CD4-positive, CD25-positive, alpha-beta regulatory T cell (primary cell): ENCODE measurements at places on chromosomes 6 and 20. TPM values are rescaled to one million over a fixed set of nuclear protein-coding genes. Genes with fewer than 3 reads are reported as not detected.
A peak's percentile ranks its signal among the peaks of the same experiment; 100 is the strongest.

Gene SIRPD
- total RNA-seq = not detected

- DNase-seq = no peak
Observed at GRCh38 chr6:114061741-114062140, 90.8 kb upstream of the HDAC2 start.

DNA sequence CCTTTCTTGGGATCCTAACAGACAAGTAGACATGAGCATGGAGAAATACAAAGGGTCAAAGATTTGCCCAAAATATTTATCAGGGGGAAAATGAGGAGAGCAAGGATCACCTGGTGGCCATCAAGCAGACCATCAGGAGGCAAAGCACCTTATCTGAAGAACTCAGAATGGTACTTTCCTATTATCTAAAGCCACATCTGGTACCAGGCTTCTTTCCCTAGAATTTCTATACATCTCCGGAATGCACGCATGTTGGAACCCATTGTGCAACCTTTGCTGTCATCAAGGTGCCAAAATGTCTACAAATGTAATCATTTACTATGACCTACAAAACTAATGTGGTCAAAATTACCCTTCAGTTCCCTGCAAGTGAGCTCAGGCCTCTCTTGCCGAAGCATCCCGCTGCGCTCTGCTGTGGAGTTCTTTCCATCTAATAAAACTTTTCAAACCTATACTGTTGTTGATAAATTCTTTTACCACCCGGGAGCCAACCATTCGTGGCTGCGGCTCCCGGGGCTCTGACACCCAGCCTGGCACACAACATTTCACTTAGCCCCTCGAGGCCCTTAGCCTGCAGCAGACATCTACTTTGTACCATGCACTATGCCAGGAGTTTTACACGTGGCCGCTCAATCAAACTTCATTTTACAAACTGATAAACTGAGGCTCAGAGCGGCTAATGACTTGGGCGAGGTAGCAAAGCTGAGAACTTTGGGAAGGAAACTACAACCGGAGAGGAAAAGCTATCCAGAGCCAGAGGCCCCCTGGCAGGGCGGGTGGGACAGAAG is 3.8 kb upstream of the CPXM1 start:
- no peak for DNase-seq

DNA sequence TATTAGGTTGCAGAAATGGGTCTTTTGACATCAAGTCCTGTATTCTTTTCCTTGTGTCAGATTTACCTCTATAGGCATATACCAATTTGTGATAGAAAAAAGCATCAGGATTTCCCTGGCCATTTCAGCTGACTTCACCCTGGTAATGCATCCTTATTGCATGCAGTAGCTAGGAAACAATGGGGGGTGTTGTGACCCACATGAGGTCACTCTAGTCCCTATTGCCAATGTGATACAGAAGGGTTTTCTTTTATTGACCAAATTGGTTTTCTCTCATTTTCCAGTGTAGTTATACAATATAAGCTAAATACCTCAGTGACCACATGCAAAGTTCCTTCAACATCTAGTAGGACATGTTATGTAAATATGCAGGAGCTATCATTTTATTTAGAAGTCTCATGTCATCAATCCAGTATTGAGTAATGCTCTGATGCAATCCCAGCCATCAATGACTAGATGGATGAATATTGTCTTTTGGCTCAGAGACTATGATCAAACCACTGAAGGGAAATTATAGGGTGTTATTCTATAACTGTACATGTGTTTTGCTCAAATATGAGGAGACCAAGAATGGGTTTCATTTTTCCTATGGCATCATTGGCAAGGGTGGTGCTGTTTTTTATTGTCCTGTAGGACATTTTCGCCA is 177.7 kb downstream of the KLHL32 start:
- no peak for DNase-seq

Gene CLPSL1
- total RNA-seq = not detected

DNA sequence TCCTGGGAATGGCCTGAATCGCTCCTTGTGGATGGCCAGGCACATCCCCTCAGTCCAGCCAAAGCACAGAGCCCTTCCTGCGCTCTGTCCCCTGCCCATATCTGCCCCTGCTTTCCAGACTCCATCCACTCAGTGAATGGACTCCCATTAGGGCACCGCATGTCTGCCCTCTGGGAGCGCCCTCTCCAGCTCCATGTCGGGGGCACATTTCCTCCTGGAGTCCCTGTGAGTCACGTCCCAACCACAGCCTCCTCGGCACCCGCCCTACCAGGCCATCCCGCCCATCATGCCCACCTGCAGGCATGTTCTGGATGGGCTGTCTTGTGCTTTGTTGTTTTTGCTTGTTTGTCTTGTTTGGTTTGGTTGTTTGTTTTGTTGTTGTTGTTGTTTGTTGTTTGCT is 96.8 kb downstream of the PSMB1 start:
- no peak for DNase-seq

Gene CGA
- 0.62 TPM for total RNA-seq

GRCh38 chr20:32674362-32674789 is 635 bp upstream of the C20orf203 start:
- DNase-seq = peak; percentile 44

- DNase-seq = no peak
Observed at GRCh38 chr6:71582820-71583219, 294.2 kb downstream of the OGFRL1 start.

Gene NOX3
- not detected for total RNA-seq

Gene ASIP
- not detected for total RNA-seq

Gene WFDC2
- total RNA-seq = not detected

DNA sequence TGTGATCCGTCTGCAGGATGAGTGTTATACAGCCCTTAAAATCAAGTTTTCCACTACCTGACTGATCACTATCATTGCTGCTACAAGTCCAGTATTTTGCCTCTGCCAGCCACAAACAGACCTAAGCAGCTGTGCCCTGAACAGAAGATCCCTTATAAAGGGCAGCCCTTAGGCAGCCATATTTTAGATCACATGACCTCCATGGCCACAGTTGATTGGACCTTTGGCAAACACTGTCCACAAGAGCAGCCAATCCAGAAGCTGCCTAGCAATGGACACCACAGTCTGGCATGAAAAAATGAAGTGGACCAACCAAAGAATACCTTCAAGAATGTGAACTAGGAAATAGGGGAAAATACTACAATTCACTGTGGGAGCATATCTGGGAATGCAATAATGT is 50.8 kb downstream of the MC3R start:
- DNase-seq = no peak

GRCh38 chr20:63297371-63297781 is 4.4 kb downstream of the COL20A1 start:
- DNase-seq = no peak

GRCh38 chr6:89121934-89122333 is 4.1 kb upstream of the SRSF12 start:
- DNase-seq = no peak

DNA sequence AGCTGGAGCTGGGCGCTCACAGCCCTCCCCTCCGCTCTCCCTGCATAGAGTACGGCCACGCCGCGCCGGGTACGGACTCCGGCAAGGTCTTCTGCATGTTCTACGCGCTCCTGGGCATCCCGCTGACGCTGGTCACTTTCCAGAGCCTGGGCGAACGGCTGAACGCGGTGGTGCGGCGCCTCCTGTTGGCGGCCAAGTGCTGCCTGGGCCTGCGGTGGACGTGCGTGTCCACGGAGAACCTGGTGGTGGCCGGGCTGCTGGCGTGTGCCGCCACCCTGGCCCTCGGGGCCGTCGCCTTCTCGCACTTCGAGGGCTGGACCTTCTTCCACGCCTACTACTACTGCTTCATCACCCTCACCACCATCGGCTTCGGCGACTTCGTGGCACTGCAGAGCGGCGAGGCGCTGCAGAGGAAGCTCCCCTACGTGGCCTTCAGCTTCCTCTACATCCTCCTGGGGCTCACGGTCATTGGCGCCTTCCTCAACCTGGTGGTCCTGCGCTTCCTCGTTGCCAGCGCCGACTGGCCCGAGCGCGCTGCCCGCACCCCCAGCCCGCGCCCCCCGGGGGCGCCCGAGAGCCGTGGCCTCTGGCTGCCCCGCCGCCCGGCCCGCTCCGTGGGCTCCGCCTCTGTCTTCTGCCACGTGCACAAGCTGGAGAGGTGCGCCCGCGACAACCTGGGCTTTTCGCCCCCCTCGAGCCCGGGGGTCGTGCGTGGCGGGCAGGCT is 4.6 kb downstream of the KCNK15 start:
- no peak for DNase-seq

DNA sequence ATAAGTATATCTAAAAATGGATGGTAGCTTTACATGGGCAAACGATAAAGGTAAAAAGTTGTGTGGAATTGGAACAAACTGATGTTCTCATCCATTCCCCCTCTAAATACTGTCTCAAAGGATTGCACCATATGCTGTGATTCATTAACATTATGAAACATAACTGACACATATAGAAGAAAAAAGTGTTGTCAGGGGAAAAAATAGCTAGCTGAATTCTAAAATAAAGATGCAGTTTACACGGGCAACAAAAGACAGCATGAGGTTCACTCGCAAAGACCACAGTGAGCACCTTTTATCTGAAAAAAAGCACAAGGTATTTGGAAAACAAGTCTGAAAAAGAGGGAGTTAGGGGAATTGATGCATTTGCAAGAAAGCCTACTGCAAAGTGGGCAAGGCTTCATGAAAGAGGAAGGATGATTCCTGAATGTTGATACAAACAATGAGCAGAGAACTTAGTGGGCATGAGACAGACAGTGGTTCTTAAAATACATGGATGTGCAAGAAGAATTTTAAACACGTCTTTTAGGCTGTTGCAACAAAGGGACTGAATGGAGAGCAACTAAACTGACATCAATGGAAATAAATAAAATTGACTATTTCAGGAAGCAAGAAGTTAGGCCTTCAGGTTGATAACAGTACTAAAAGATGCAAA is 280.9 kb downstream of the KIF16B start:
- DNase-seq = no peak

Gene CCR6
- total RNA-seq = 40.8 TPM

Gene SOX18
- total RNA-seq = not detected

DNA sequence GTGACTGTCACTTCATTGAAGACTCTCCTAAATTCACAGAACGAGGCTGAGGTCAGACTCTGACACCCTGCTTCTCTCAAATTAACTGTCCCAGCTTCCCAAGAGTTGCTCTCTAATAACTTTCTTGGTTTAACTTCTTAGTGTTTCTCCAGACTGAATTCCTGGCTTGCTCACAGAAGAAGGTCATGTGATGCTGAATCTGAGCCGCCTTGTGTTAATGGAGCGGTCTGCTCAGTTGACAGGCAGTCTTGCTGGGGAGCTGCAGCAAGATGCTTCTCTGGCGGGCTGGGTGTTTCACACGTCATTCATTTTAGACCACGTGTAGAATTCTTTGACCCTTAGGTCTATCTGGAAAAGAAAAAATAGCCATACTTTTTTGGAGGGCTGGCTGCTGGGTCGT is 107.3 kb downstream of the FOXO3 start:
- DNase-seq = no peak

Gene GHRH
- total RNA-seq = not detected

DNA sequence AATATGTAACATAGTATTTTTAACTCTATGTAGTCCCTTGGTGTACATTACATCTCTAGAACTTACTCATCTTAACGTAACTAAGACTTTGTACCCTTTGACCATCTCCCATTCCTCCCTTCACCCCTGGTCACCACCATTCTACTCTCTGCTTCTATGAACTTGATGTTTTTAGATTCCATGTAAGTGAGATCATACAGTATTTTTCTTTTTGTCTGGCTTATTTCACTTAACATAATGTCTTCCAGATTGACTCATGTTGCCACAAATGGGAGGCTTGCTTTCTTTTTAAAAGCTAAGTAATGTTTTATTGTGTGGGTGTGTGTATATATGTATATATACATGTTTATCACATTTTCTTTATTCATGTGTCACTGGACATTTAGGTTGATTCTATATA is 55.8 kb downstream of the TMEM200A start:
- DNase-seq = no peak

Gene OR2B6
- not detected for total RNA-seq

DNA sequence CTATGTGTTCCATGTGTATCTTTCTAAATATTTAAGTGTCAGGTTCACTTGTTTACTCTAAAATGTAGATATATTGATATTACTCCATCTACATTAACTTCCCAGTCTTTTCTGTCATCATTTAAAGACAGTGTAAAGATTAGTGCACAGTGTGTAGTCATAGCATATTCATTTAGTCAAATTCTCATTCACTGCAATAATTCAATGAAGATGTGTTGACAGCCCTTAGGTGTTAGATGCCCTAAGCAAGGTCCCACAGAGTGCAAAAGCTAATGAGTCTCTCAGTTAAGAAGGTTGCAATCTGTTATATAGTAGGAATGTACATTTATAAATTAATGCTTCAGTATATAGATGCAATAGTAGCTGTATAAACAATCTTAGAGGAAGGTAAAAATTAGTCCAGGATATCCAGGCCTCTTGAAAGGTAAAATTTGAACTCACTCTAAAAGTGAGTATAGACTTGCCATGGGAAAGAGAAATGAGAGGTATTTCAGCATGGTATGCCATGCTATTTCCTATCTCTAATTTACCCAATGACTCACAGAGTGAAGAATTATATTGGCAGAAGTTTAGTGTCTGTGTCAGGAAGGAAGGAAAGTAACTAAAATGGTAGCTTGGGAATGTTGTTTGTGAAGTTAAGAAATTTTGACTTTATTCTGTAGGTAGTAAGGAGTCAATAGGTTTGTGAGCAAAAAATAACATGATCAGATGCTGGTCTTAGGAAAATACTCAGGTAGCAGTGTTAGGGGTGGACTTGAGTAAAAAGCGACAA is 969.9 kb upstream of the CITED2 start:
- DNase-seq = no peak

DNA sequence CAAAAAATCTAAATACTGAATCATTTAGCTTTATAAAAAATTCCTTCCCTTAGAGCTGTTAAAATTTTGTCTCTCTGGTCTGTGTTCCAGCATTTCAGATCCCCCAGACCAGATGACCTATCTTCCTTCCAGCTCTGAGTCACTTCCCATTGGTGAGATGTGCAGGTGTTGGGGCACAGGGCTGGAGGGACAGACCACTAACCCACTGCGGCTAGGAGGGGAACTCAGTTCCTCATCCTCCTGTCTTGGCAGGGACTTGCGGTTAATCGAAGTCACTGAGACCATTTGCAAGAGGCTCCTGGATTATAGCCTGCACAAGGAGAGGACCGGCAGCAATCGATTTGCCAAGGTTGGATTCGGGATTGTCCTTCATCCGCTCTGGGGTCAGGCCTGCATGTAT is 6.0 kb downstream of the CNPY3 start:
- no peak for DNase-seq

Gene MROH8
- 0.81 TPM for total RNA-seq

DNA sequence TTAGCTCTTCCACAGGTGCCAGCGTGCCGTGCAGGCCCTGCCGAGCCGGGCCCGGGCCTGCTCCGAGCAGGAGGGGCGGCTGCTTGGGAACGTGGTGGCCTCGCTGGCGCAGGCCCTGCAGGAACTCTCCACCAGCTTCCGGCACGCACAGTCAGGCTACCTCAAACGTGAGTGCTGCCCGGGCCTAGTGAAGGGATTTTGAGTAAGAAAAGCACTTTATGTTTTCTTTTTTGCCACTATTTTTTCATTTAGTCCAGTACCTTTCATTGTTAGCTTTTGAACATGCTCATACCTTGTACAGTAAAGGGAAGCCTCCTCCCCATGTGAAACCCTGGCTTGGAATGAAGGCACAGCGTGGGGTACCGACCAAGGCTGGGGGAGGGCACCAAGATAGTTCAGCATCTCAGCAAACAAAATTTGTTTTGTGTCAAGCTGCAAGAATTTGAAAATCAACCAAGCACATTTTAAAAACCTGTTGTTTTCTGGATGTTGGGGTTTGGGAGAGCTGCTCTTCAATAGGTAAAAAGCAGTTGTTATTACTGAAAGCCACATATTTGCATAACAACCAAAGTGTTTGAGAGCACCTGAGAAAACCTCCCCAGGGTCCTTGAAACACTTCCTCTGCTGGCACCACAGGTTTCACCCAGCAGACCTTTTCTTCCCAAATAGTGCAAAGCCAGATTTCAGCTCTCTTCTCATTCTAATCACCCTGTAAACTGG is 18.4 kb downstream of the STX16 start:
- DNase-seq = no peak
